ENCODE measurements at places on chromosomes 2 and 18.

GRCh38 chr18:10687161-10687925 lies 161.5 kb downstream of the NAPG start:
- DNase-seq = peak; percentile 35

- DNase-seq = no peak
Measured at GRCh38 chr2:121003391-121003790, 267.7 kb downstream of the GLI2 start.

- no peak for DNase-seq
Measured at GRCh38 chr18:23166891-23167541, 31.7 kb downstream of the CABLES1 start.

DNA sequence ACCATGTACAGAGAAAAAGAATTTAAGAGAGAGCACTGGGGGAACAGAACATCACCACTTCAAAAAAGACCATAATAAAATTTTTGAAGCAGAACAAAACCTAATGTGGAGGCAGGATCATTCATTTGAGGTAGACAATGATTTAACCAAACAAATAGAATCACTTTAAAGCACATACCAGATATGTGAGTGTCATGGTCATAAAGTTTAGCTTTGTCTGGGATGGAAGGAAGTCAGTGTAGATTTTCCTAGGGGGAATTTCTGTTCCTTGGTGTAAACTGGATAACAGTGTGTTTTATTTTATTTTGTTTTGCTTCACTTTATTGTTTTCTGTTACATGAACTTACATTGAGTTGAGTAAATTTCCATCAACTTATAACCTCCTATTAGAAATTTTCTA lies 120.8 kb downstream of the CRIM1 start:
- DNase-seq = no peak

GRCh38 chr2:119552902-119553301 lies 8.7 kb downstream of the CFAP221 start:
- DNase-seq = no peak
